ENCODE measurements at places on chromosomes 13 and 19.

GRCh38 chr19:31285744-31286143 is 63.5 kb downstream of the TSHZ3 start:
- DNase-seq: peak; percentile 14

DNA sequence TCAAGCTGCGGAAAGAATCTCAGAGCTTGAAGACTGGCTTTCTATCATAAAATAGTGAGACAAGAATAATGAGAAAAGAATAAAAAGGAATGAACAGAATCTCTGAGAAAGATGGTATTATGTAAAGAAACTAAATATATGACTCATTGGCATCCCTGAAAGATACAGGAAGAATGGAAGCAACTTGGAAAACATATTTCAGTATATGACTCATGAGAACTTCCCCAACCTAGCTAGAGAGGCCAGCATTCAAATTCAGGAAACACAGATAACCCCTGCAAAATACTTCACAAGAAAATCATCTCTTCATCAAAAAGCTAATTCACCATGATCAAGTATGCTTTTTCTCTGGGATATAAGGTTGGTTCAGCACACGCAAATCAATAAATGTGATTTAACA is 2318.0 kb downstream of the PCDH9 start:
- no peak for DNase-seq

GRCh38 chr13:50762969-50763567 is 80.4 kb downstream of the DLEU7 start:
- peak; percentile 24 for DNase-seq

DNA sequence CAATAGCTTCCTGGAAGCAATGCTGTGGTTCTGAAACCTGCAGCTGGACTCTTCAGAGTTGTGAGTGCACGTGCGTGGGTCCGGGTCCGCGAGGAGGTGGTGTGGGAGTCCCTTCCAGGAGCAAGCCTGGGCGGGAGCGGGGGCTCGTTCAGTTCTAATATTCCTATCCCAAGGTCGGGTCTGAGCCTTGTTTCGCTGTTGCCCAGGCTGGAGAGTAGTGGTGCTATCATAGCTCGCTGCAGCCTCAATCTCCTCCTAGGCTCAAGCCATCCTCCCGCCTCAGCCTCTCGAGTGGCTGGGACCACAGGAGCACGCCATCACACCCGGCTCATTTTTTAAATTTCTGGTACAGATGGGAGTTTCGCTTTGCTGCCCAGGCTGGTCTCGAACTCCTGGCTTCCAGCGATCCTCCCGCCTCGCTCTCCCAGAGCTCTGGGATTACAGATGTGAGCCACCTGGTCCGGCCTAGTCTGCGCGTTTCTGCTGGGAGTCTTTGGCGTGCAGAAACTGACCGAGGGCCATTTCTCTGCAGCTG is 625 bp downstream of the ZFP82 start:
- no peak for DNase-seq

- peak; percentile 63 for DNase-seq
Measured at GRCh38 chr19:40663695-40664692, 26.5 kb downstream of the NUMBL start.

GRCh38 chr19:2223959-2224358 is 12.2 kb downstream of the PLEKHJ1 start:
- DNase-seq: no peak

GRCh38 chr19:22735911-22736645 is 47.9 kb downstream of the ZNF99 start:
- DNase-seq: no peak

DNA sequence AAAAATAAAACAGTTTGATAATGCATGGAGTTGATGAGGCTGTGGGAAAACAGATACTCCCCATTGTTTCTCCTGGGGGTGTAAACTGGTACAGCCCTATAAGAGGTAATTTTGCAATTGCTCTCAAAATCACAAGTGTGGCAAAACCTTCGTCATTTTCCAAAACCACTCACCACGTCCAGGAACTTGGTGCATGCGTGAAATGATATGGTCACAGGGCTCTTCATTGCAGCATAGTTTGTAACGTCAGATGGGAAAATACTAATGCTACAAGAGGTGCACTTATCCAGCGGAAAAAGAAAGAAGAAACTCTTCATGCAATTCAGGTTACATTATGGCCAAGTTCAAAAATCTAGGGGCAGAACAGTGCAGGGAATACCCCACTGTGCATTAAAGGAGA is 11.9 kb upstream of the PLAUR start:
- peak; percentile 83 for DNase-seq

DNA sequence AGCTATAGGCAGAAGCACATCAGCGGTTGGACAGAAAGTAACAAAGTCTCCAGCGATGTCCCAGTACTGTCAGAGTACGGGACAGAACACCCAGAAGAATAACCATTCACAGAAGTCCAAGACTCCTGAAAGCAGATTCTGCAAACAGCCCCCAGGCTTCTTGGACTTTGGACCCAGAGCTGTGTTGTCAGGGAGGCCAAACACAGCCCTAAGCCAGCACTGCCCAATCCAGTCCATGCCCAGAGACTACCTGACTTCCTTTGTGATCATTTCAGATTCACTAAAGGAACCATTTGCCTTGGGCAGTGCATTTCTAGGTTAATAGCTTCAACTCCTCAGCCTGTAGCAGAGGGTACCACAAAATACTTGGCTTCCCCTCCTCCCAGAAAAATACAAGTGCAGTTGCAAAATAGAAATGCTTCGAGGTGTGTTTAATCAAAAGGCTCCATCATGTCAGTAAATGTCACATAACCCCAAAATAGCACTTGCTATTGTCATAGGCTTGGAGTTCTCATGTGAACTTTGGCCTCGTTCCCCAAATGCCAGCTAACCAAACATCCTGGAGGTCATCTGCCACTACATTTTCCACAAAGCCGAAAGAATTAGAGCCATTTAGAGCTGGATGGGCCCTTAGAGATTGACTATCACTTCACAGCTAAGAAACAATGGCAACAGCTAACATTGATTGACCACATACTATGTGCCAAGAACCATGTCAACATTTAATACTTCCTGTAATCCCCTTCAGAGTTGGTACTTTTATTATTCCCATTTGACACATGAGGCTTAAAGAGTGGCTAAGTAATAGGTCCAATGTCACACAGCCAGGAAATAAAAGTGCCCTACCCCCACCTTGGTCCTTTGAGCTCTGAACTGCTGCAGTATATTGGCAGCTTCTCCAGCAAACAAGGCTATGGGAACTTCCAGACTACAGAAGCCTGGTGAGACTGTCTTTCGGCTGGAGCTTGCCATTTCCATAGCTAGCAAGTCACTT is 329.9 kb downstream of the FOXO1 start:
- no peak for DNase-seq

DNA sequence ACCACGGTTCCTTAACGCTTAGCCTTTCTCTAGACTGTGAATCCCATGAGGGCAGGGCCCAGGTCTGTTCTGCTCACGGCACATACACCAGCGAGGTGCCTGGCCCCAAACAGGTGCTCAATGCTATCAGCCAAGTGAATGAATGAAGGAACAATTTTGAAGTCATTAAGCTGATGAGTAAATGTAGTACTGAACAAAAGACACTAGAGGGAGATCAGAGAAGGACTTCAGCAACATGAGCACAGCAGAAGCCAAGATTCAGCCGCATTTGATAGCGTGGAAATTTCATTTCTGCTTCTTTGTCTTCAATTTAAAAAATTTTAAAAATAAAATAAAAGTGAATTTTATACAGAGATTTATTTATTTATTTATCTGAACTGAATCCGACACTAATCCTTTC is 20.1 kb upstream of the MYO16 start:
- DNase-seq: no peak

DNA sequence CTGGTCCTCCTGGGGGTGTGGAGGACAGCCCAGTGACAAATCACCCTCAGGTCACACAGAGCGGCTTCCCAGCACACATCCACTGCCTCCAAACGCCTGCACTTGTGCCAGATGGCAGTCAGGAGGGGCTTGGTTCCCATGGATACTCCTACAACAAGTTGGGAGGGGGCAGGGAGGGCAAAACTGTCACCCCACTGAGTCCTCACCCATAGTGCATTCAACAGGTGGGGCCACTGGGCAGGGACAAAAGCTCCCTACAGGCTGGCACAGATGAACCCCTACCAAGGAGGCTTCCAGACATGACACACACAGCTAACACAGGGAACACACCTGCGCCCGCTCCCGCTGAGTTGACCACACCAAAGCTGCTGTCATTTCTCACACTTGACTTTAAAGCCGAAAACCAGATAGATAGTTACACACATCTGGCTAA is 120.5 kb downstream of the STK24 start:
- DNase-seq: no peak

- no peak for DNase-seq
Measured at GRCh38 chr13:85551012-85551411, 248.2 kb downstream of the SLITRK6 start.

DNA sequence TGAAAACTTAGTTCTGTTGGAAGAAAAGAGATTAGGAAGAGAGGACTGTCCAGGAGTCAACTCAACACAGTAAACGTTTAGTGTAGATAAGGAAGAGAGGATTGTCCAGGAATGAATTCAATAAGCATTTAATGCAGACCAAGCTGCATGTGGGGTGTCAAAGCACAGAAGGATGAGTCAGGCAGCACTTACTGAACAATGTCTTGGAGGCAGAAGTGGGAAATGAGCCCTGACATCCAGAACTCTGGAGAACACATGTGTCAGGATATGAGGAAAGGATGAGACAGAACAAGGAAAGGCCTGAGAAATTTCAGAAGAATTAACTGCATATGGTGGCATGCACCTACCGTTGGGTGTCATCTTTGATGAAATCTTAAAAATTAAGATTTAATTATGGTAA is 429.2 kb upstream of the HTR2A start:
- no peak for DNase-seq

- peak; percentile 33 for DNase-seq
Measured at GRCh38 chr19:41755328-41755913, at the start of gene CEACAM6. Gene CEACAM6 (plus strand): TSS chr19:41755530. CDS start chr19:41755639, 109 bp downstream.

GRCh38 chr19:17031741-17032140 is 5.1 kb upstream of the CPAMD8 start:
- no peak for DNase-seq

- no peak for DNase-seq
Measured at GRCh38 chr13:112669881-112670499, 19.8 kb upstream of the ATP11A start.

DNA sequence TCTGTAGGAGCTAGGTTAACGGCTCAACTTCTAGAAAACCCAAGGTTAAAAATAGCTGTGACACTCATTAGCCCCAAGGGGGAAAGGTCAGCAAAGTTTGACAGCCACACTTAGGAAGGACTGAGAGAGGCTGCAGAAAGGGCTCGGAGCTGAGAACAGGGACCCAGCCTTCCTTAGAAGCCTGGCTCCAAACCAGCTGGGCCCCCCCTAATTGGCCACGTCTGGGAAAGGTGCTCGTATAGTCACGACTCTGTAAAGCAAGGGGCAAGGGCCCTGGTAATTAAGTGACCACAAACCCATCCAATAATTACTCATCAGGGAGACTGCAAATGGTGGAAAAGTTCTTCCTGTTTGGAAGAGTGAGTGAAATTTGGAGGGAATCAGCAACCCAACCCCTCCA is 90.5 kb downstream of the RNASEH2B start:
- DNase-seq: no peak

DNA sequence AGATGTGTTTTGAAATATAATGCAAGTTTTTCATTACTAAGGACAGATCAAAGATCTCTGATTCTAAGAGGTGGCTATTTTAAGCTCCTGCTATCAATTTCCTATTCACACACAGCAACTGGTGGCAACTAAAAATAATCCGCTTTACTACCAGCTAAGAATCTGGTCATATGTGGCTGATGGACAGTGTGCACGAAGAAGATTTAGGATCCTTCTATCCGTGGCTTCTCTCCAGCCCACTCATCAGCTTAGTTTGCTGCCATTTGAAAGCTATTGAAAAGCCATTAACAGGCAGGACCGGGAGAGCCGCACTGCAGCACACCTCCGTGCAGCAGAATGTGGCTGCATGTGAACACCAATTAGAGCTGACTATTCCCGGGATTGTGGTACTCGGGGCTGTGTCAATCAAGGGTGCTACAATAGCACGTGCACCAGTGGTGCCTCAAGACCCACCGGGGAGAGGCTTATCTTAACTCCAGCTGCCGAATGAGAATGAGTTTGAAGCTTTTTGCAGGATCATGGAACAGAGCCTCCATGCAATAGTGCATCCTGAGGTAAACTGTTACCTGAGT is at the start of gene MYO16:
MYO16 (plus strand) TSS at position 431 of the 572 bp plus-strand sequence. CDS start 234 bp downstream, outside the sequence.
- DNase-seq: no peak

GRCh38 chr13:38473305-38473704 is 123.7 kb downstream of the UFM1 start:
- no peak for DNase-seq

- no peak for DNase-seq
Measured at GRCh38 chr19:49679771-49680413, 2.8 kb downstream of the PRMT1 start.

DNA sequence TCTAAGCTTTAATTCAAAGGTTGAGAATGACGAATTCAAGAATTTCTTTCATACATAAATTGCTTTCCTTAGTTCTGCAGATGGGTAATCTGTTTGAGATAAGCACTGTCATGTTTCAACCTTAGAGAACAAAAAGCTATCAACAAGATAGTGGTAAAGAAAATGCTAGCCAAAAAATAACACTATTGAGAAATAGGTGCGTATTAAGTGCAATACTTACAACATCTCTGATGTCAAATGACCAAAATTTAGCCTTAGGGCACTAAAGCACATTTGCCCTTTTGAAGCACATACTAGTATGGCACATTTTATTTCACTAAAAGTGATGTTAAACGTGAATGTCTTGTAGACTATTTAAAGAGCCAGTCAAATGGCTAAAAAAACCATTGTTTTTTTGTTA is 4.9 kb downstream of the KBTBD6 start:
- no peak for DNase-seq

- no peak for DNase-seq
Measured at GRCh38 chr13:26051657-26052311, at the start of gene SHISA2. Gene SHISA2 (minus strand): TSS chr13:26052016. CDS start chr13:26050975, 1,041 bp downstream.

- DNase-seq: peak; percentile 18
Measured at GRCh38 chr19:50203281-50204080, at the start of gene MYH14. Gene MYH14 (plus strand): TSS chr19:50203622. CDS start chr19:50210366, 6,744 bp downstream.

DNA sequence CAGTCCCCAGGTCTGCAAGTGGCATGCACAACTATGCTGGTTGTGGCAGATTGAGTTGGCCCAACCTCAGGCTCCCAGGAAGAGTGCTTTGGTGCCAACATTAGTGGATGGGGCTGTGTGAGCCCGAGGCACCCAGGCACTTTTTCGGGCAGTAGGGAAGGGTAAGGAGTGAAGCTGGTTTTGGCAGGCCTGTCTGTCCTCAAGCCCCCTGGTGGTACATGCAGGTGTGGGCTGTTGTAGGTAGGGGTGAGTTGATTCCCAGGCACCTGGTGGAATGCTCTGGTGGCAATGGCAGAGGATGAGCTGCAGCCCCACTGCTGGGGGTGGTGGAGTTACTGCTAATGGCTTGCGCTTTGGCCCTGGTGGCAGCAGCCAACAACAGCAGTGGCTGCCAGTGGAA is 723.7 kb upstream of the SLITRK1 start:
- DNase-seq: no peak

DNA sequence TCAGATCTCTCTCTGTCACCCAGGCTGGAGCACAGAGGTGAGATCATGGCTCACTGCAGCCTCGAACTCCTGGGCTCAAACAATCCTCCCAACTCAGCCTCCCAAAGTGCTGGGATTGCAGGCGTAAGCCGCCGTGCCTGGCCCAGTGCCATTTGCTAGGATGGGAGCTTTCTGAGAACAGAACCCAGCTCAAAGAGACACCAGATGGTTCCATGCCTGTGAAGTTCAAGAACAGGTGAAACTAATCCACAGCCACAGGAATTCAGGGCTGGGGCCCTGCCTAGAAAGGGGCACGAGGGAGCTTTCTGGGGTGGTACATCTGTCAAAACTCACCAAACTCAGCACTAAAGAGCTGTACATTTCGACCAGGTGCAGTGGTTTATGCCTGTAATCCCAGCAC is 4.2 kb downstream of the SLC7A9 start:
- DNase-seq: no peak

- DNase-seq: no peak
Measured at GRCh38 chr13:111518161-111518792, 197.8 kb downstream of the TEX29 start.

- no peak for DNase-seq
Measured at GRCh38 chr19:56725829-56726424, 54.4 kb upstream of the ZNF835 start.
